ENCODE measurements at places on chromosomes 5 and 9.

DNA sequence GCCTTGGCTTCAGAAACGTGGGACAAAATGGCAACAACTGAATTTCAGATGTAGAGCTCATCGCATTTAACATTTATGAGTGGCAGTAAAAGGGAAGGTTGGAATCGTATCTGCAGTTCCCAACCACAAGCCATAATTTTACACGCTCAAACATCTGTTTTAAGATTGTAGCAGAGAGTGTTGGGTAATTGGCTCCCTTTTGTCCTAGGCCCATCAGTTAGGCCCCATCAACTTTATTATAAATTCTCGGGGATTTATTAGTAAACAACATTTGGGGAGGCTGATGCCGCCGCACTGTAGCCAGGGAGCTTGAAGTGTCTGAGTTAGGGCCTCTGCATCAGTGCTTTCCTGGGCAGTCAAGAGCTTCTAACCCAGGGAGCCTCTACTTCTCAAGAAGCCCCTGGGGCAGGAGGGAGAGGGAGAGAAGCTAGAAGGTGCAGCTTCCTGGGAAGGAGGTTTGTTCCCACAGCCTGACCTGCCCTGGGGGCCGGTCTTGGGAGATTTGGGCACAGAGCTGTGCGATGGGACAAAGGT is 66.2 kb downstream of the HSPA4 start:
- DNase-seq: no peak

- no peak for DNase-seq
These were observed 398.8 kb downstream of the ENC1 start for GRCh38 chr5:74241751-74242140.

GRCh38 chr5:156109317-156110023 is 217.5 kb upstream of the SGCD start:
- DNase-seq: no peak

- DNase-seq: no peak
These were observed 167.6 kb upstream of the OTULINL start for GRCh38 chr5:14414007-14414406.

DNA sequence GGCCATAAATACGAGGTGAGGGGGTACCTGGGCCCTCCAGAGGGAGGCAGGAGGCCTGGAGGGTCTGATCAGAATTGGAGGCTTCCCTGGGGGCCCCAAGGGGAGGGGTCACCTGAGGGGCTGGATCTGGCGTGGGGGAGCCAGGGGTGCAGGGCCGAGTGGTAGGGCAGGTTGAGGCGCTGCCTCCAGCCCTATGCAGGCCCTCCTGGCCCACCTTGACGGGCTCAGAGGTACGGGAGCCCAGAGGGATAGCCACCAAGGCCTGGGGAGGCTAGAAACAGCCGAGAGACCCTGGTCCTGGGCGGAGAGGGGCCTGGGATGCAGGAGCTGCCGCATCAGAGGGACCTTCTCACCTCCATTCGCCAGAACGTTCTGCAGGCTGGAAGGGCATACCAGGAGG is 24.3 kb downstream of the LHX3 start:
- no peak for DNase-seq

DNA sequence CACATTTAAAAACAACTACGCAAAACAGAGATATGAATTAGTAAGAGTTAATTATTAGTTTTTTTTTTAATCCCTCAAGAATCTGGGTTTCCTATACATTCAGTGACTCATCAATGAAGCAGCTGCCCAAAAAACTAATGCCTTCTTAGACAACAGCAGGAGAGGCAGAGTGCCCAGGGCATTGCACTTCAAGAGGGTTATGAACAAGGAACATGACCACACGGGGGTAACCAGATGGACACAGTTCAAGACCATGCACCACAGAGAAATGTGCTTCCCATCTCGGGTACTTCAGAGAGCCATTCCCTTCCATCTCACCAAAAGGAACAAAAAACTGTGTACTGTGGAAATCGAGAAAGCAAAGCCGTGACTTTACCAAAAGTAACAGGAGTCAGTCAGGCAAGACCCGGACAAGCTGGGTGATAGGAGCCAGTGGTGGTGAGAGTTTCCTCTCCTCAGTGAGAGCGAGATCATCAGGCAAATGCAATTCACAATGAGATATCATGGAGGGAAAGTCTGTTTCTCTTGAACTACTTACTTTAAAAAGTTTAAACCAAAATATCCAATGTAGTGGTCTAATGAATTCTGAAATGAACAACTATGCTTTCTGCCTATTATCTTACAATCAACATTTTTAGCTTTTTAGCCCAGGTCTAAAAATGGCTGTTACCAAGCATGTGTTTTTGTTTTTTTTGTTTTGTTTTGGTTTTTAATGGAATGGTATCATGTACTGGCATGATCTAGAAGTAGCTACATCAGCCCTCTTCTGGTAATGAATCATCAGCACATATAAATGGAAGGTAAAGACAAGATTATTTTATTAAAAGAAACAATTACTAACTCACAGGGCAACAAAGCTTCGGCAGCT is 192.1 kb downstream of the TSSK1B start:
- DNase-seq: no peak

GRCh38 chr5:35828082-35828598 is 28.6 kb upstream of the IL7R start:
- DNase-seq: no peak

DNA sequence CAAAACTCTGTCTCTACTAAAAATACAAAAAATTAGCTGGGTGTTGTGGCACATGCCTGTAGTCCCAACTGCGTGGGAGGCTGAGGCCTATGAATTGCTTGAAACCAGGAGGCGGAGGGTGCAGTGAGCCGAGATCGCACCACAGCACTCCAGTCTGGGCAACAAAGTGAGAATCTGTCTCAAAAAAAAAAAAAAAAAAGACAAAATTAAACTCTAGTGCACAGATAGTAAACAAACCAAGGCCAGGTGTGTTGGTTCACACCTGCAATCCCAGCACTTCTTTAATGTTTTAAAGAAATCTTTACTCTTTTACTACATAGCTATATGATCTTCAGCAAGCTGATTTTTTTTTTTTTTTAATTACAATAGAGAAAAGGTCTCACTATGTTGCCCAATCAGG is 8.4 kb downstream of the ZCCHC10 start:
- no peak for DNase-seq

DNA sequence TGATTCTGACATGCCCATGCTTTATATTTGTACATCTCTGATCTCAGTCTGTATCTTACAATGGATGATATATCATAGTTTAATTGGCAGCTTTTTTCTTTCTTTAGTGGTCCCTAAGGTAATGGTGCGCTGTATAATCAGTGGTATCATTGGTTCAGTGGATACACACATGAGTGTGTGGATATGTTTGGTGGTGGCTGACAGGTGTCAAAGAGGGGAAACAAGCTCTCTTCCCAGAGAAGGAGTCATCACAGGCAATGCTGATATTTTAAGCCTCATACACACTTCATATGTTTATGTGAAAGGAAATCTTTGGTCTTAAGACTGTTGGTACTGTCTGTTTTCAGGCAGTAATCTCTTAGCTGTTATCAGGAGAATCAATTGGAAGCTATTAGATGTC is 52.1 kb upstream of the KIAA1958 start:
- DNase-seq: no peak

DNA sequence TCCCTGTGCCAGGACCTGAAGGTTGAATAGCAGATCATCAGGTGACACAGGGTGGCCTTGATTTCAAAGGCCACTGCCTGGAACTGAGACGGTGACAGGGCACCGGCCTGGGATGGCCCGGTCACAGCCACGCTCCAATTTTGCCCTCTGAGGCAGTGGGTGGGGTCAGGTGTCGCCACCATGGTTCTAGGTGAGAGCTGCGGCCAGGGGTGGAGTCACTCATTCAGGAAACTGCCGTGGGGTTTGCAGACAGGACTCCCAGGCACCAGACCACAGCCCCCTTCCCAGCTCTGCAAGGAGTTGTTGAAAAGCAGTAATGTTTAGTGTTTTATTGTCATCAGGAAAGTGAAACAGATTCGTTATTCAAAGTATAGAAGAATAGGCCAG is 17.3 kb upstream of the RNU6ATAC start:
- no peak for DNase-seq

GRCh38 chr5:58191443-58191842 is 268.4 kb downstream of the PLK2 start:
- DNase-seq: no peak

DNA sequence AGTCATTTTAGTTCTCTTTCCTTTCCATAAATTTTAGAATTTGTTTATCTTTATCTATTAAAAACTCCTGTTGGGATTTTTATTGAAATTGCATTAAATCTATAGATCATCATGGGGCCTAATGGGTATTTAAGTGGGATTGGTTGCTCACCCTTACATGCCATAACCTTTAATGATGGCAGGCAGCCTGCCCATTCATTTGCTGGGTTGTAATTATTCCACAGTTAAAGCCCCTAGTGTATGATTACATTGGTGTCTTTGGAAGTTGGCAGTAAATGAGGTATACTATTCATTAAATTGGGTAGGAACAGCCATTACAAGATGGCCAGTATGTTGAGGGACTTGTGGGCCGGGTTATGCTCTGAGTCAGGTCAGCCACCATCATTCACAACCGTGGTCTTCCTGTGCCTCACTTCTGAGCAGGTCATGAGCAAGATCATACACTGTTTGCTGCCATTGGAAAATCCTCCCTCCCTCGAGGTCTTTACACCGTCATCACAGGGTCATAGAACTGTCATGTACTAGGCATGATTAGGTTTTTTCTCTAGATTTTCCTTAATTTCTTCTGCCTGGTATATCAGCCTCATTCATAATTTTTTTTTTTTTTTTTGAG is 59.5 kb downstream of the CYSTM1 start:
- DNase-seq: no peak

DNA sequence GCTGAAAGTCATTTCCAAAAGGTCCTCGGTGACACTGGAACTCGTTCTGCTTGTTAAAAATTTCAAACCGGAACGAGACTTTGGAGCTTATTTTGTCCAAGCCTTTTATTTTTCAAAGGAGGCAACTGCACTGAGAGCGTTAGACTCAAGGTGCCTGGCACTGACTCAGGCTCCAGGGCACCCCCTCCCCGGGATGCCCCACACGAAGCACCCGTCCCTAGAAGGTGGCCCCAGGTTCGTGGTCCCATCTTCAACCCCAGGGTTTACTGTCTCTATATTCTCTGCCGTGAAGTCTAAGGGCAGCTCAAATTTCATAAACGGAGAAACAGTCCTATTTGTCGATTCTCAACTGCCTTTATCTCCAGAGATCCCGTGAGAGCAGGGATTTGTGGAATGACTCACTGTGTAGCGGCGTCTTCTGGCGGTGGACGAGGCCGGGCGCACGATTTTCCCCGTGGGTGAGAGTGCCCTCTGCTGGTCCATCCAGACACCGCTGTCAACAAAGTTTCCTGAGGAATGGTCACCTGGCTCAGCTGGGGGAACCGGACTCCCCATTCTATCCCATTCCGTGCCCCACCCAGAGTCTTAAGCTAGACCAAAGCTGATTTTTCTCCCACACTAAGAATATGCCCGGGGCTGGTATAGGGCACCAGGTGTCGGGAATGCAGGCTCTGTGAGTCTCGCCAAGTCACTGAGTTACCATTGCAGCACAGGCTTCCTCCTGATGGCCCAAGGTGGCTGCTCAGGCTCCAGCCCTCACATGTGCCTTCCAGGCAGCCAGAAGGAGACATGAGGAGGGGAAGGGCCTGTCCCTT is 27.1 kb upstream of the SLC6A19 start:
- DNase-seq: no peak

DNA sequence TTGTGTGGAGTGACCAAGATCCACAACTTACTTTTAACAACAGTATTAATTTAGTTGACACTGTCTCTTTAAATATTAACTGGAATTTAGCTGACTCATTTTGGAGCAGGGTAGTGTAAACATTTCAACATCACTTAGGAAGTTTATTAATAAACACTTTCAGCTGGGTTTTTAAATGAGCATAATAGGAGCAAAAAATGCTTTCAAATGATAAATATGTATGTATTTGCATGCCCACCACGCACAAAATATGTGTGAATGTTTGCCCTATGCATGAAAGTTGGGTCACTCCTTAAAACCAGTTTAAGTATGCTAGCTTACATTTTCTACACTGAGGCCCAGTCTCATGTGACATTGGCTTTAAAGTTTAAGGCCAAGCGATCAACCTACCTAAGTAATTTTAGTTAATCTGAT is 2.9 kb downstream of the ZFAND5 start:
- no peak for DNase-seq

DNA sequence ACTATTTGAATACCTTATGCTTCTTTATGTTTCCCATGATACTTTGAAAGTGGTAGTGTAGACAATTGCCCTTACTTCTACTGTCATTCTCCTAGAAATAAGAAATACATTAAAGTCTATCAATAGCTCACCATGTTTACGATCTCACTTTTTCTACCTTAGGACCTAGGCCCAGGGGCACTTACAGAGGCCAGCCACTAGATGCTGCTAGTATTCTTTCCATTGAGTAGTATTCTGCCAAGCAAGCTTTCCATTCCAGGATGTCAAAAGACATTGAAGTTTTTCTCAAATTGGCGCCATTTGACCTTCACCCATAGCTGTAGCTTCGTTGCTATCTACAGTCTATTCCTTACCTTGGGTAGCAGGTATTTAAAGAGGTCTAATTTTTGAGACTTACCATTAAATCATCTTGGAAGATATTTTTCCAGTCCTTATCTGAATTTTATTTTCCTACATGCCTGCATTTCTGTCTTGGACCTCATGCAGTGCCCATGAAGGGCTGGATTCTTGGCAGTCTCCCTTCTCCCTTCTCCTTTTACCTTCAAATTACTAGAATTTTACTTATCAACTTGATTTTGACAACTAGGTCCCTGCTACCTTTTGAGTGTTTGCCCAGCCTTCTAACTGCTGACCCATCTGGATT is 246.0 kb upstream of the NUDT12 start:
- no peak for DNase-seq

GRCh38 chr5:82298668-82299067 is 20.5 kb upstream of the RPS23 start:
- DNase-seq: no peak

DNA sequence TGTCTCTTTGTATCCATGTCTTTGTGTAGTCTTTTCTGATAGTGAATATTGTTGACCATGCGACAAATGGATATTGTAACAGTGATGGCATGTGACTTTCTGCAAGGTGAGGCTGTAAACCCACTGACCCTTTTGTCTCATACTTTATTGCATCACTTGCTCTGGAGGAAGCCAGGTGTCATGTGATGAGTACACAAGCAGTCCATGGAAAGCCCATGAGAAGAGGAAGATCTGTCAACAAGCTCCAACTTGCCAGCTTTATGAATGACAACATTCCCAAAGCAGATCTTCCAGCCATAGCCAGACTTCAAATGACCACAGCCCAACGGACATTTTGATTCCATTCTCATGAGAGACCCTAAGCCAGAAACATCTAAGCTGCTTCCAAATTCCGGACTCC is 450.1 kb upstream of the ACTBL2 start:
- DNase-seq: no peak

Measured in stimulated activated CD4-positive, alpha-beta T cell treated with anti-CD3 and anti-CD28 coated beads, Interleukin-1b, Interleukin-23, amount 100 ng/mL, for 1 hour (primary cell).